ENCODE measurements at places on chromosomes 12 and 14.

- no peak for DNase-seq
Observed at GRCh38 chr12:125192690-125193221, 127.5 kb downstream of the AACS start.

DNA sequence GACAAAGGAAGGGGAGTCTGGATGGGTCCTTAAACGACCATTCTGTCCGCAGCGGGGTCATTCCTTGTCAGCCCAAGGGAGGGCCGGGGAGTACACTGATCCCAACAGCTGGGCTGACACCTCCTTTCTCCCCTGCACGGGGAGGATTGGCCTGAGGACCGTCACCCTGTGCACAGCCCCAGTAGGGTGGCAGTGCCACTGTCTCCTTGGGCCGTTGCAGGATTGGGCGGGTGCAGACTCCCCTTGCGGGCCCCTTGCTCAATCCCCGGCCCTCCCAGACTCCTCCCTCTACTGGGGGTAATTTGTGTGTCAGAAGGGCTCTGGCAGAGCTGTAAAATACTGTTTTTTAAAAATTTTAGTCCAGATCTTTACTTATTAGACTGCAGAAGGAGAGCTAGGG is 12.6 kb upstream of the AMN start:
- DNase-seq = no peak

DNA sequence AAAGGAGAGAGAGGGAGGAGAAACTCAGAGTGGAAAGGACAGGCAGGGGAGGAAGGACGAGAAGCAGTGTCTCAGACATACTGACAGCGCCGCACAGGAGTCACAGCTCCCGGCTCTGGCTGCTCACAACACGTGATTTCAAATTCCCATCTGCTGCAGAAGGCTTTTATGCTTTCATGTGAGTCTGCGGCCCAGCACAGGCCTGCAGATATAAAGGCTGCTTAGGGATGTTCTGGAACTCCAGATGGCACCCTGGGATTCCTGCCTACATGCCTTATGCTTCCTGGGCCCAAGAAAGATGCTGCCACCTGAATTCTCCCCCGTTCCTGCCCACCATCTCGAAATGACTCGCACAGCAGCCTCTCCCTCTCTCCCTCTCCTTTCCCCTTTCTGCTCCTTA is 89.6 kb downstream of the NUAK1 start:
- DNase-seq = no peak

GRCh38 chr14:84581041-84581440 is 948.9 kb upstream of the FLRT2 start:
- DNase-seq = no peak

DNA sequence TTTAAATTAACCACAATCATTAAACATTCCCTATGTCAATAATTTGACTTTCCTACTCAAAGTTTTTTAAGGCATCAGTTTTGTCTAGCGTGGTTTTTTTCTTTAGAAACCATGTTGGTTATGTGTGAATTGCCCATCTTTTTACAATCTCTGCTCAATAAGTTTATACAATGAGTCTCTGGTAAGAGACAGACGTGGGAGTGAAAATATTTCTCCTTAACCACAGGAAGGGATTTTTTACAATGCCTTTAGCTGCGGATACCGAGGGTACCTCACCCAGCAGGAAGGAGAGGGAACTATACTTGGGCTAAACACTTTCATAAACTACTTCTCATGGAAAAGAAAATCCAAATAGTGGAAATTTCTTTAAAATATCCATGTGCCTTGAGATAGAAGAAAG is 191.4 kb upstream of the BCL2L14 start:
- DNase-seq = no peak

DNA sequence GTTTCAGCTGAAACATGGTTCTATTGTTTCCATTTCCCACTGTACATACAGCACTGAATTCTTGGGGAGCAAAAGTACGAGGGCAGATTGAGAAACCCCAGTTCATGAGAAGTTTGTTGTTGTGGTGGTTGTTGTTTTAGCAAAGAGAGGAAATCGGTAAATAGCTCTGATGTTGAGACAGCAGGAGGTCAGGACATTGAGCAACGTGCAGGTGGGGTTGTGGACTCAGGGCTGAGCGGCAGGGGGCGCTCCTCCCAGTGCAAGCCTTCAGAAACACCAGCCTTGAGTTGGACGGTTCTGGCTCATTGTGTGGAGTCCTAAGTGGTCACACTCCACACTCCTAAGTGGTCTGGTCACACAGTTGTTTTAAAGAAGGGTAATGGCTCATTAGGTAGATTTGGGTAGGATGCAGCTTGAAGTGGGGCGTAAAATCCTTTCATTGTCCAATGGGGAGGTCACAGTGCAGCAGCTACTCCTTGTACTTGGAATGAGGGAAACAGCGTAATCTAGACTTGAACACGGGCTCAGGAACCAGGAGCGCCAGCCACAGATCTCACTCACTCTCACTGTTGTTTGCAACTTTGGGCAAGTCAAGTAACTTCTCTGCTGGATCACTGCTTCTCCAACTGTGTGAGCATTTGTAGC is 14.5 kb upstream of the PWP1 start:
- no peak for DNase-seq

- DNase-seq = no peak
Observed at GRCh38 chr14:20807304-20808161, 4.9 kb upstream of the RNASE1 start.

DNA sequence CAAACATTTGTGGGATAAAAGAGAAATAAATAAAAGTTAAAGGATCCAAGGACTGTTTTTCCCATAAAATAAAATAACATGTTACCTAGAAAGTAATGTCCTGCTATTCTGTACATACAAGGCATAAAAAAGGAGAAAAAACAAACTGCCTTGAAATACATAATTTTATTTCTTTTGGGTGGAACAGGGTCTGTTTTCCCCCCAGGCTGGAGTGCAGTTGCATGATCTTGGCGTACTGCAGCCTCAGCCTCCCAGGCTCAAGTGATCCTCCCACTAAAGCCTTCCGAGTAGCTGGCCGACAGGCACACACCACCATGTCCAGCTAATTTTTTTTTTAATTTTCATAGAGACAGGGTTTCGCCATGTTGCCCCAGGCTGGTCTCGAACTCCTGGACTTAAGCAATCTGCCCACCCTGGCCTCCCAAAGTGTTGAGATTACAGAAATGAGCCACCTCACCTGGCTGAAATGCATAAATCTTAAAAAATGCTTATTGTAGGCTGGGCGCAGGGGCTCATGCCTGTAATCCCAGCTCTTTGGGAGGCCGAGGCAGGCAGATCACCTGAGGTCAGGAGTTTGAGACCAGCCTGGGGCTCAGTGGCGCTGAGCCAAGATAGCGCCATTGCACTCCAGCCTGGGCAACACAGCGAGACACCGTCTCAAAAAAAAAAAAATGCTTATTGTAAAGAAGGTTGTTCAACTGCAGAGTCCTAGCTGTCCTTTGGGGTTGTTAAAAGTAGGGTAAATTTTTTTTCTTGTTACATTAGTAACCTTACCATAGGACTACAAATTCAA is 4.1 kb upstream of the TUBA1C start:
- DNase-seq = no peak

GRCh38 chr14:101010293-101010692 is 106.8 kb upstream of the RTL1 start:
- no peak for DNase-seq

DNA sequence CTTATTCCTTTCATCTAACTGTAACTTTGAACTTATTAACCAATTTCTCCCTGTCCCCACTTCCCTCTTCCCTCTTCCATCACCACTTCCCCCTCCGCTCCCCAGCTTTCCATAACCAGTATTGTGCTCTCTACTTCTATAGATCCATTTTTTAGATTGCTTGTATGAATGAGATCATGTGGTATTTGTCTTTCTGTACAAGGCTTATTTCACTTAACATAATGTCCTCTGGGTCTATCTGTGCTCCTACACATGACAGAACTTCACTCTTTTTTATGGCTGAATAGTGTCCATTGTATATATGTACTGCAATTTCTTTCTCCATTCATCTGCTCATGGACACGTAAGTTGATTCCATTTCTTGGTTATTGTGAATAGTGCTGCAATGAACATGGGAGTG is 14.4 kb downstream of the ERP27 start:
- no peak for DNase-seq

GRCh38 chr14:65098586-65098985 is 3.7 kb downstream of the MAX start:
- no peak for DNase-seq

All from NCI-H1092 (cell line).